ENCODE measurements at places on chromosomes 6 and 20. TPM values are rescaled to one million over a fixed set of nuclear protein-coding genes. Genes with fewer than 3 reads are reported as not detected.
A peak's percentile ranks its signal among the peaks of the same experiment; 100 is the strongest.

- no peak overlapping the region for H3K27ac ChIP-seq
- H3K36me3 ChIP-seq = no peaks in the 10 kb centered on the region
- H3K4me3 ChIP-seq = no peak overlapping the region
- no peaks in the 10 kb centered on the region for H3K4me1 ChIP-seq
- peak; percentile 7 for DNase-seq
- H3K27me3 ChIP-seq = no peaks in the 10 kb centered on the region
Observed at GRCh38 chr6:169971081-169971861, 219.8 kb downstream of the ERMARD start.

KHDRBS2 gene
- total RNA-seq = not detected

DNA sequence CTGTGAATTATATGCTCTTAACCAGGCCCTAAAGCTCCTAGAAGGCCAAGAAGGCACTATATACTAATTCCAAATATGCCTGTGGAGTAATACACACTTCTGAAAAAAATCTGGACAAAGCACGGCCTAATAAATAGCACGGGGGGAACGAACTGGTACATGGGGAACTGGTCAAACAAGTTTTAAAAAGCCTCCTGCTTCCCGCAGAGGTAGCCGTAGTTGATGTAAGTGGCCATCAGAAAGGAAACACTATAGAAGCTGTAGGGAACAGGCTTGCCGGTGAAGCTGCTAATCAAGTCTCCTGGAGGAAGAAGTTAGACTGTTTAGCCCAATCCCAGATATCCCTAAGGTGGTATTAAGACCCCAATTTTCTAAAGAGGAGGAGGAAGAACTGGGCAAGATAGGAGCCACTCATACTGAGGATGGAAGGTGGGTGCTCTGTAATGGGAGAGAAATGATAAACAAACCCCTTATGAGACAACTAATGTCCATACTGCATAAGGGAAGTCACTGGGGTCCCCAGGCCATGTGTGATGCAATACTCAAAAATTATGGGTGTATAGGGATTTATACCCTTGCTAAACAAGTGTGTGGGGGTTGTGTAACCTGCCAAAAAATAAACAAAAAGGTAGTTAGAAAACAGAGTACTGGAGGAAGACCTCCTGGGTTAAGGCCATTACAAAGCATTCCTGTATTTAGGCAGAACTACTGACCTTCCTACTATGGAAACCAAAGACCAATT lies 27.1 kb upstream of the ZNF318 start:
- H3K4me1 ChIP-seq = no peaks in the 10 kb centered on the region
- H3K27ac ChIP-seq = no peak overlapping the region
- DNase-seq = no peak
- peaks cover 13% of the 10 kb centered on the region for H3K27me3 ChIP-seq

DNA sequence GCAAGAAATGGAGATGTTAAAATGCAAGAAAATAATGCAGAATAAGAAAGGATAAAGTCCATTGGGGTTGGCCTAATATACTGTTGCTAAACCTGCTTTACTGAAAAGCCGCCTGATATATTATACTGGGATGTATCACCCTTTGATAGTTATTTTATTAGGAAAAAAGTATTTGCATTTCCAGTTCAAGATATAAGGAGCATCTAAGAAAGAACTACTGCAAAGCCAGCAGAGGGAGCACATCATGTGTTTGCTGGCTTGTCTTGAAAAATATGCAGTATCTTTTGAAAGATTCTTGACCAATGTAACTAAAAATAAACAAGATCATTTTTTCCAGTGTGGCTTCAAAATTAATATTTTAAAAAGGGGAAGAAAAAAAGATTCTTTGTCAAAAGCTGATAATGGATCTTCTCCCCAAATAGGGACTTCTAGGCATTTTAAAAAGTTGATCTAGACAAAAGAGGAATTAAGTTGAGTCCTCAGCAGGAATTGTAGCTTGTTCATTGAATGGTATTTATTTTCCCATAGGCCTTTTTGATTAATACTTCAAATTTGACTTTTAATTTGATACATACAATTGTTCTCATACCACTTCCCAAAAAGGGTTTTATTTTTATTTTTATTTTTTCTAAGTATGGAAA lies 214.9 kb downstream of the ZFAND3 start:
- peaks cover 19% of the 10 kb centered on the region for H3K4me1 ChIP-seq
- H3K36me3 ChIP-seq = no peaks in the 10 kb centered on the region
- DNase-seq = no peak
- H3K27me3 ChIP-seq = no peaks in the 10 kb centered on the region
- H3K27ac ChIP-seq = no peak overlapping the region
- H3K4me3 ChIP-seq = no peak overlapping the region

GRCh38 chr6:43758617-43759050 lies 11.4 kb upstream of the VEGFA start:
- no peaks in the 10 kb centered on the region for H3K4me1 ChIP-seq
- no peak for DNase-seq
- H3K27ac ChIP-seq = no peak overlapping the region
- H3K36me3 ChIP-seq = no peaks in the 10 kb centered on the region

GRCh38 chr6:1382883-1383728 lies 6.3 kb upstream of the FOXF2 start:
- H3K4me1 ChIP-seq = peaks cover 52% of the 10 kb centered on the region
- peaks cover 100% of the 10 kb centered on the region for H3K27me3 ChIP-seq
- H3K27ac ChIP-seq = no peak overlapping the region
- H3K4me3 ChIP-seq = no peak overlapping the region
- H3K36me3 ChIP-seq = no peaks in the 10 kb centered on the region

- no peaks in the 10 kb centered on the region for H3K36me3 ChIP-seq
- no peak overlapping the region for H3K27ac ChIP-seq
- peaks cover 26% of the 10 kb centered on the region for H3K4me1 ChIP-seq
- DNase-seq = no peak
Observed at GRCh38 chr6:5827056-5827904, 179.4 kb downstream of the NRN1 start.

GRCh38 chr6:35736982-35737412 lies at the start of gene ARMC12:
Gene ARMC12 (plus strand): TSS chr6:35737032. CDS start chr6:35737109, 77 bp downstream.
- DNase-seq = peak; percentile 15
- peaks cover 8% of the 10 kb centered on the region for H3K4me1 ChIP-seq
- no peaks in the 10 kb centered on the region for H3K27me3 ChIP-seq
- no peak within 1 kb of the TSS for H3K27ac ChIP-seq

FAM83C gene
- total RNA-seq = not detected

CLIC5 gene
- 353 TPM for total RNA-seq

GRCh38 chr6:154986787-154987235 lies 8.3 kb upstream of the TIAM2 start:
- no peaks in the 10 kb centered on the region for H3K27me3 ChIP-seq
- H3K4me3 ChIP-seq = no peak overlapping the region
- H3K4me1 ChIP-seq = no peaks in the 10 kb centered on the region

DNA sequence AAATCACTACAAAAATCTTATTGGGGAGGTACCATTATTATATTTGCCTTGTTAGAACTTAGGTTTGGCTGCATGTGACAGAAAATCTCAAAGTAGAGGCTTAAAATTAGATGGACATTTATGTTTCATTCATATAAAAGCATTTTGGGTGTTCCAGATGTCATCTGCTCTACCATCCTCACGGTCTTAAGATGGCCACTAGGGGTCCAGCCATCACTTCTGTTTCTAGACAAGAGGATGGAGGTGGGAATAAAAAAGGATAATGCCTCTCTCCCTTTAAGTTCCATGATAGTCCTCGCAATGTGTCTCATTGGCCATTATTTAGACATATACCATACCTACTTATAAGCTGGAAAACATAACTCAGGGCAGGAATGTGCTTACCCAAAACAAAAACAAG lies 929.5 kb downstream of the KIF16B start:
- H3K4me3 ChIP-seq = no peak overlapping the region
- H3K27me3 ChIP-seq = no peaks in the 10 kb centered on the region
- no peaks in the 10 kb centered on the region for H3K4me1 ChIP-seq
- no peak for DNase-seq

GRCh38 chr20:17461941-17462340 lies 69.2 kb downstream of the BFSP1 start:
- H3K27ac ChIP-seq = no peak overlapping the region
- H3K4me3 ChIP-seq = no peak overlapping the region
- peaks cover 3% of the 10 kb centered on the region for H3K27me3 ChIP-seq

EPPIN gene
- not detected for total RNA-seq

PEX3 gene
- 21.7 TPM for total RNA-seq

SYTL3 gene
- total RNA-seq = 7.2 TPM

CLPSL1 gene
- not detected for total RNA-seq

- H3K27ac ChIP-seq = peak overlapping the region; percentile 84
- no peaks in the 10 kb centered on the region for H3K27me3 ChIP-seq
- no peak for DNase-seq
- H3K4me1 ChIP-seq = peaks cover 51% of the 10 kb centered on the region
- no peak overlapping the region for H3K4me3 ChIP-seq
- H3K36me3 ChIP-seq = peaks cover 8% of the 10 kb centered on the region
Observed at GRCh38 chr20:33418033-33418432, 16.7 kb upstream of the CDK5RAP1 start.

TPX2 gene
- total RNA-seq = 0.57 TPM

MATN4 gene
- total RNA-seq = not detected

DNA sequence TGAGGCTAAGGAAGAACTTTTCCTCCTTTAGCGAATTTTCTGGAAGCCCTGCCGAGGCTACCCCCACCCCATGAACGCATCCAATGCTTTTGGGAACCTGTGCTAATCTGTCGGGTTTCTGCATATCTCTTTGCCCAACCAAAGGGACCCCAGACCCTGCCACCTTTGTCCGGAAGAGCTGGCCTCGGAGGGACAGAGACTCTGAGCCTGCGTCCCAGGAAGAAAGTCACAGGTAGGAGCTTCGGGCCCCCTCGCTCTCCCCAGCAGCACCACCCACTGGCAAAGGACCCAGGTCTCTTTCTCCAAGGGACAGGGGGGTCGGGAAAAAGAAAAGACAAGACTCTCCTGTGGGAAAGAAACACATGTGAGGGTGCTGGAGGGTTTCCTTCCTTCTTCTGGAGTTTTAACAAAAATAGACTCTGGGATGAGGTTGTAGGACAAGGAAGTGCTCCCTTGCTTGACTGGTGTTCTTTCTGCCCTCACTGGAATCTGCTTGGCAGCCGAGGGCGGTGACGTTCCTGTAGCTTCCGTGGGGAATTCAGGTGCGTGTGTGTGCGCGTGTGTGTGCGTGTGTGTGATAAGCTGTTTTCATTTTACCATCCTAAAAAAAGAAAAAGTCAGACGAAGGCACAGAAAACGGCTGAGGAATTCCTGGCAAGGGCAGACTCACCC lies 16.3 kb upstream of the FOXC1 start:
- peaks cover 9% of the 10 kb centered on the region for H3K4me1 ChIP-seq
- H3K27ac ChIP-seq = no peak overlapping the region
- peaks cover 27% of the 10 kb centered on the region for H3K27me3 ChIP-seq
- H3K4me3 ChIP-seq = no peak overlapping the region
- no peak for DNase-seq
- no peaks in the 10 kb centered on the region for H3K36me3 ChIP-seq

DNA sequence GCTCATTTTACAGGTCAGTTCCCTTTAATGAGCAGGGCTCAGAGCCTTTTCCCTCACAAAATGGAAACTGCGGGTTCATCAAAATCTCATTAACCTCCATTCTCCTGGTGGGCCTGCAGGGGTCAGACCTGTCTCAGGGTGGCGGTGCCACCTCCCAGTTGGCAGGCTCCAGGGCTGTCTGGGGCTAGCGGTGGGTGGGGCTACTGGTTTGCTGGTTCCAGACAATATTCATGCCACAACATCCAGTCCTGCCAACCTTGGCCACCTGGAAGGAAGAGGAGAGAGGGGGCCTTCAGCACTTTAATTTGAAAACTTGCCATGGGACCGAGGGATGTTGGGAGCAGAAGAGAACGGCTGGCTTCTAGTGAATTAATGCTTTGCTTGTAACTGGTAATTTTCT lies 41.9 kb upstream of the CTNNBL1 start:
- no peak overlapping the region for H3K27ac ChIP-seq
- no peaks in the 10 kb centered on the region for H3K4me1 ChIP-seq
- peak; percentile 35 for DNase-seq
- H3K27me3 ChIP-seq = no peaks in the 10 kb centered on the region

- DNase-seq = no peak
- H3K36me3 ChIP-seq = no peaks in the 10 kb centered on the region
Observed at GRCh38 chr20:53381568-53382262, 211.9 kb downstream of the ZNF217 start.

- DNase-seq = no peak
- no peak overlapping the region for H3K27ac ChIP-seq
- H3K27me3 ChIP-seq = no peaks in the 10 kb centered on the region
Observed at GRCh38 chr20:63958964-63959698, 2.9 kb upstream of the UCKL1 start.

GRCh38 chr6:95786802-95787201 lies 209.5 kb downstream of the MANEA start:
- no peaks in the 10 kb centered on the region for H3K27me3 ChIP-seq
- no peak for DNase-seq
- no peak overlapping the region for H3K27ac ChIP-seq
- H3K4me1 ChIP-seq = no peaks in the 10 kb centered on the region

GRCh38 chr6:165232731-165233488 lies 76.5 kb downstream of the C6orf118 start:
- H3K4me1 ChIP-seq = no peaks in the 10 kb centered on the region
- H3K4me3 ChIP-seq = no peak overlapping the region
- no peak for DNase-seq
- H3K27me3 ChIP-seq = no peaks in the 10 kb centered on the region
- no peaks in the 10 kb centered on the region for H3K36me3 ChIP-seq

ME1 gene
- total RNA-seq = 26.6 TPM

- H3K27me3 ChIP-seq = no peaks in the 10 kb centered on the region
- H3K4me3 ChIP-seq = no peak overlapping the region
- H3K27ac ChIP-seq = no peak overlapping the region
- peaks cover 2% of the 10 kb centered on the region for H3K4me1 ChIP-seq
- no peak for DNase-seq
Observed at GRCh38 chr20:40354880-40355279, 334.2 kb downstream of the MAFB start.

GRCh38 chr6:158630938-158631616 lies 13.5 kb downstream of the DYNLT1 start:
- peak overlapping the region; percentile 79 for H3K27ac ChIP-seq
- peaks cover 8% of the 10 kb centered on the region for H3K4me1 ChIP-seq
- peaks cover 47% of the 10 kb centered on the region for H3K36me3 ChIP-seq
- peak; percentile 69 for DNase-seq
- peak overlapping the region; percentile 17 for H3K4me3 ChIP-seq
- no peaks in the 10 kb centered on the region for H3K27me3 ChIP-seq

SMOC2 gene
- 17.0 TPM for total RNA-seq

GRCh38 chr6:150783813-150784212 lies 81.7 kb upstream of the MTHFD1L start:
- H3K4me3 ChIP-seq = no peak overlapping the region
- no peak overlapping the region for H3K27ac ChIP-seq
- H3K36me3 ChIP-seq = no peaks in the 10 kb centered on the region
- H3K4me1 ChIP-seq = peaks cover 10% of the 10 kb centered on the region

DNA sequence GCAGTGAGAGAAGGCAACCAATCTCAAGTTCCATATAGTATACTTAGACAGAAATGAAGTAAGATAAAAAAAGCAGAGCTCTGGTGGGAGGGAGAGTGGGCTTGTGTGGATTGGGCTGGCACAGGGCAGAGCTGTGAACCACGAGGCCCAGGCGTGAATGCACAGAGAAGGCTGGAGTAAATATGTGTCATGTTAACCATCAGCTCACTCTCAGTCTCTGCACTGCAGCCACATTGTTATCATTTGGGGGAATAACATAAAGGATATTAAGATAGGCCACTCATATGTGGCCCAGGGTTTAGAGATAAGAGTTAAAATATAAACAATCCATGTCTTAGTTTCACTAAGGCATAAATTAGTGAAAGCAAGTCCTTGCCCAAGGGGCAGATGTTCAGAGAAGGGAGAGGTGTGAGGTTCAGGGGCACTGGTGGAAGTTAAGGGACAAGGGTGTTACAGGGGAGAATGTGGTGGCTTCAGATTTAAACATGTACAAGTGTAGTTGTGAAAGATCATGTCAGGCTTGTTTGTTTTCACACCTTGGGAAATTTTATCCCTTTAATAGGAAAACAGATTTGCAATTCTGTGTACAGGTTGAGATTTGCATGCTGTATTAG lies 14.4 kb downstream of the GMPR start:
- no peak for DNase-seq
- H3K4me1 ChIP-seq = peaks cover 15% of the 10 kb centered on the region
- H3K27ac ChIP-seq = no peak overlapping the region
- H3K27me3 ChIP-seq = no peaks in the 10 kb centered on the region
- H3K36me3 ChIP-seq = no peaks in the 10 kb centered on the region

All from heart right ventricle (tissue), 16 donors.